Left lung (tissue), 14 donors: ENCODE measurements at places on chromosomes 16 and 17. TPM values are rescaled to one million over a fixed set of nuclear protein-coding genes. Genes with fewer than 3 reads are reported as not detected.

DNA sequence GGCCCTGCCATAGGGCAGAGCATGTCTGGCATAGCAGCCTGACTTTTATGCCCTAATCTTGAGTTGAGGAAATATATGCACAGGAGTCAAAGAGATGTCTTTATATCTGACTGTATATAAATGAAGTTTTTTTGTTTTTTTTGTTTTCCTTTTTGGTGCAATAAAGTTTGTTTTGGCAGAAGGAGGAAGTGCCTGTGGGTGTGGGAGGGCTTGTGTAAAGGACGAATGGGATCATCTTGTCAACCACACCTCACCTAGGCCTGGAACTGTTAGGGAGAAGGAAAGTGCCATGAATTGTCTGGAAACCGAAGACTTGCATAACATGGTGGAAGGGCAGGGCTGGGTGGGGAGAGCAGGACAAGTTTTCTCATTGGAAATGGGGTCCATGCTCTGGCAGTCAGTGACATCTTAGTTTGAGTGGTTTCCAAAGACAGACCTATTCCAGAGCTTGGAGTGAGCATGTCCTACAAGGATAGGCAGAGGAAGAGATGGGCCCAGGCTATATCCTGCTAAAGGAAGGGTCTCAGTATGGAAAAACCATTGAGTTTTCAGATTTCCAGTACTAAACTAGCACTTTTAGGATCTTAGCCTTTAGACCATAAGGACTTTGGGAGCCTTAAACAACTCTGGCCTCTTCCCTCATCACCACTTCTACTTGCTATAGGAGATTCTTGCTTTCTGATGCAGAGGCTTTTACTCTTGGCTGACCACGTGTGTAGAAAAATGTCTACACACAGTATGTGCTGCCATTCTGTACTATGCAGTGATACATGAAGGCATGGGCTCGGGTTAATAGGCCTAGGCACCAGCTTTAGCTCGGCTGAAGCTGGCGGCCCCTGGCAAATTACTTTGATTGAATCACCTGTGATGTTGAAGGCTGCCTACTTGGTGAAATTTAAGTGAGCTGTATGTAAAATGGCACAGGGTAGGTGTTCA is 15.5 kb downstream of the SNF8 start:
- no peak for DNase-seq

The MKS1 gene
- total RNA-seq: 19.4 TPM

The NAA38 gene
- 72.6 TPM for total RNA-seq

The PSMC3IP gene
- 6.5 TPM for total RNA-seq

- DNase-seq: no peak
Observed at GRCh38 chr16:77890075-77890474, 101.7 kb downstream of the VAT1L start.

GRCh38 chr17:34110315-34110714 is 144.8 kb upstream of the CCL2 start:
- no peak for DNase-seq

GRCh38 chr17:53321651-53322050 is 501.1 kb upstream of the KIF2B start:
- no peak for DNase-seq

GRCh38 chr16:79593074-79593531 is 7.4 kb downstream of the MAF start:
- no peak for DNase-seq

DNA sequence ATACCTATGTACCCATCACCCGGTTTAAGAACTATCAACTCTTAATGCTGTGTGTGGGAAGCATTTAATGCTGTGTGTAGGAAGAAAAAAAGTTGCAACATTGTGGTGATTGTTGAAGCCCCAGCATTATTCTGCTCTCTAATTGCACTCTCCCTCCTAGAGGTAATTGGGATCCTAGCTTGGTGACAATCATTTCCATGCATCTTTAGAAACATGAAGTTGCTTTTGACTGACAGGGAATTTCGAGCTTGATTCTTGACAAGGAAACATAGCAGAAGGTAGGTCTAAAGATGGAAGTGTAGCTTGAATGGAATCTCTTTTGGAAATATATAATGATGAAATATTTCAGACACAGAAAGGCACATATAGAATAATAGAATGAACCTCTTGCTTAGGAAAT is 27.3 kb downstream of the HEXIM2 start:
- DNase-seq: no peak

The TEX14 gene
- 0.47 TPM for total RNA-seq

The HOXB4 gene
- total RNA-seq: 4.5 TPM

The SRCIN1 gene
- total RNA-seq: 2.8 TPM
